ENCODE measurements at places on chromosomes 7 and 10.
A peak's percentile ranks its signal among the peaks of the same experiment; 100 is the strongest.

GRCh38 chr10:132210766-132211165 lies 24.0 kb downstream of the DPYSL4 start:
- DNase-seq = no peak

DNA sequence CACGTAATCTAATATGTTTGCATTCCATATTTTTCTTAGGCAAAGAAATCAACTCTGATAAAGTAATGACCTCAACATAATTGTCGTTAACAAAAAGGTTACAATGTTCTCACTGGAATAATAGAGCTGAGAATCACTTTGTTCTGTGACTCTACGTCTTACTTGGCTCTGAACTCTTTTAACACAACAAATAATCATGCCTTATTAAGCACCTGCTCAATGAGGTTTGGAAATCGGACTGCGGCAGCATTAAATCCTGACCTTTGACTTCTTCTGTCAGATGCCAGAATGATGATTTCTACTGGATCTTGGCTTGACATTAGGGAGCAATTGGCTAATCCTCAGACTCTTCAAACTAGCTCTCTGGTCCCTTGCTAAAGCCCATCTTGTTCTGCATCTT lies 233.6 kb downstream of the SEMA3D start:
- DNase-seq = no peak

- peak; percentile 82 for DNase-seq
These were observed 78.6 kb upstream of the C10orf90 start for GRCh38 chr10:126749015-126749655.

DNA sequence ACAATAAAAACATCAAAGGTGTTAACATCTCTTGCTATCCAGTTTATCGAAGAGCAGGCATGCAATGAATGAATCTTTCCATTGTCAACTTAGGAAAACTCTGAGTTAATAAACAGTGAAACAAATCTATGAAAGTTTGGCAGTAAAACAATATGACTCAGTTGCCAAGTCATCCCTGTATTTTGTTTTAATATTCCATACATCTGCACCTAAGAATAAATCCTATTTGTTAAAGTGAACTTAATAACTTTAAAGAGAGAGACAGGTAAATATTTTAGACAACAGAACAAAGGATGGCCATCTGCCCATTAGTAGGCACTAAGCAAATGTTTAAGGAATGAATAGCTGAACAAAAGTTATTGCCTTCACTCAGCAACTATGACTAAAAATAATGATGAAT lies 700.5 kb upstream of the CELF2 start:
- no peak for DNase-seq

DNA sequence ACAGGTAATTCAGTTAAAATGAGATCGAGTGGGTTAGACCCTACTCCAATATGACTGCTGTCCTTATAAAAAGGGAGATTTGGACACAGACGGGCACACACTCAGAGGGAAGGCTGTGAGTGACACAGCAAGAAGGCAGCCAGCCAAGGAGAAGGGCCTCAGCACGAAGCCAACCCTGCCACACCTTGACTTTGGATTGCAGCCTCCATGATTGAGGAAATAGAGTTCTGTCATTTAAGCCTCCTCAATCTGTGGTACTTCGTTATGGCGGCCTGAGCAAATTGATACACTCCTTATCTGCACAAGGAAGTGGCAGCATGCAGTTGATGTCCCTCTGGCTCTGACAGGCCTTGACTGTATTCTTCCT lies 43.8 kb downstream of the SH2D4B start:
- no peak for DNase-seq

DNA sequence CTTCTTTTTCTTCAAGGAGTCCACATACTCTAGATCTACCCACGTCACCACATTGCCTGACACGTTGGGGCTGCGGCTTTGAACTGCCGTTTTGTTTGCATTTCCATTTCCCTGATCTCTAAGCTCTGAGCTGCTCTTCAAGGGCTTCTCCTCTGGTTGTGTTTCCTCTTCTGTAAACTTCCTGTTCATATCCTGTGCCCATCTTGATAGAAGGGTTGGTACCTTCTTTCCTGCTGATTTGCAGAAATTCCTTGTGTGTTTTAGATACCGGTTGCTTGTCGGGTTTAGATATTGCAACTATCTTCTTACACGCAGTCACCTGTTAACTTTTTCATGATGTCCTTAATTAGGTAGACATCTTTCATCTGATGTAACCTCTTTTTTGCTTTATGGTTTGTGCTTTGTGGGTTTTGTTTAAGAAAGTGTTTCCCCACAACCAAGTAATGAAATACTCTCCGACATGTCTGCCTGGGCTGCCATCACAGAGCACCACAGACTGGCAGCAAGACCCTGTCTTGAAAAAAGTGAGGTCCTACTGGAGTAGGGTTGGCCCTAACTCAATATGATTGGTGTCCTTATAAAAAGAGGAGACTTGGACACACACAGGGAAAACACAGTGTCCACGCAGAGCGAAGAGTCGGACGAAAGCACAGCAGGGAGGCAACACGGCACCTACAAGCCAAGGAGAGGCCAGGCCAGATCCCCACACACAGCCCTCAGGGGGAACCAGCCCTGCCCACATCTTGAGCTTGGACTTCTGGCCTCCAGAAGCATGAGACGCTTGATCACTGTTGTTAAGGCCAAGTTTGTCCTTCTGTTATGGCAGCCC lies 99.1 kb upstream of the PDGFA start:
- no peak for DNase-seq

GRCh38 chr10:102603946-102604345 lies 40.3 kb upstream of the TRIM8 start:
- no peak for DNase-seq

DNA sequence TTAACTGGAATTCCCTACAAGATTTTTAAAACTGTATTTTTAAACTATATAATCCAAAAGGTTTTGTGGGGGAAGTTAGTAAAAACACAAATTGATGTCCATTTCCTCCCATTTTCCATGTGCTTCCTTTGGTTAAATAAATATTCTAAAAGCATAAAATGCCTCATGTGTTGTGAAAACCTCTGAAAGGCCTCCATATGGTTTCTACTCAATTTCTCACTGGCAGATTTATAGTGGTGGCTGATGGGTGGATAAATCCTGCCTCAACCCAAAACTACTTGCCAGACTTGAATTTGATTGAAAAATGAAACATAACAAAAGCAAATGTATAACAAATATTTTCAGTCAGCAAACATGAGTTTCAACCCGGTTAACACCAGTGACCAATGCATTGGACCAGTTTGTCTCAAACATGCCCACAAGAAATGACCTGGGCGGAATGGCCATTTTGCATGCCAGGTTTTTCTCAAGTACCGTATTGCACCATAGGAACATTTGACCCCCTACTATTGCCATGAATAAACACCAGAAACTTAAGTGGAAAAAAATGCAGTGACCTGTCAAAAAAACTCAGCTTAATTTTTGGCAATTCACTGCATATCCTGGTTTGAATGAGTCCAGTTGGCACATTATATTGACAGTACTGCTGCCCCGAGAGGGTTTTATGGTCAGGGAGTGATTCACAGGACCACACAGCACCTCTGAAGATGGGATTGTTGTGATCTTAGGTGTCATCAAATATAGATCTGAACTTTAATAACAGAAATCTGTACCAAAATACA lies 454.6 kb upstream of the ANKRD30A start:
- peak; percentile 24 for DNase-seq

DNA sequence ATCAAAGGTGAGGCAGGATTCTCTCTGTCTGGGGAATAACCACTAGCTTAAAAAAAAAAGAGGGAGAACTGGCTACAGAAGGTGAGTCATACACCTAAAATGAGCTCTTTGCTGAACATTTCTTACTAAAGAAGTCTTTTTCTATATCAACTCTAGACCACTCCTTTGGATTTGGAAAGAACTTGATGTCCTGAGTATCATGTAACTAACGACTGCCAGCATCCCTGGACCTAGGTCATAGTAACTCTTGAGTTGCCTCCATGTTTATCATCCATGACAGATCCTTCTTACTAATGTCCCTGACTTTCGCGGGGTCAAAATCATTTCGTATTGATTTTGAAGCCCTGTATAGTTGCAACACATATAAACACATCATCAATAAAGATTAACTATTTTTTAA lies 89.1 kb downstream of the CNOT4 start:
- peak; percentile 4 for DNase-seq

- peak; percentile 65 for DNase-seq
These were observed 62.3 kb downstream of the OSBPL3 start for GRCh38 chr7:24917510-24918239.

DNA sequence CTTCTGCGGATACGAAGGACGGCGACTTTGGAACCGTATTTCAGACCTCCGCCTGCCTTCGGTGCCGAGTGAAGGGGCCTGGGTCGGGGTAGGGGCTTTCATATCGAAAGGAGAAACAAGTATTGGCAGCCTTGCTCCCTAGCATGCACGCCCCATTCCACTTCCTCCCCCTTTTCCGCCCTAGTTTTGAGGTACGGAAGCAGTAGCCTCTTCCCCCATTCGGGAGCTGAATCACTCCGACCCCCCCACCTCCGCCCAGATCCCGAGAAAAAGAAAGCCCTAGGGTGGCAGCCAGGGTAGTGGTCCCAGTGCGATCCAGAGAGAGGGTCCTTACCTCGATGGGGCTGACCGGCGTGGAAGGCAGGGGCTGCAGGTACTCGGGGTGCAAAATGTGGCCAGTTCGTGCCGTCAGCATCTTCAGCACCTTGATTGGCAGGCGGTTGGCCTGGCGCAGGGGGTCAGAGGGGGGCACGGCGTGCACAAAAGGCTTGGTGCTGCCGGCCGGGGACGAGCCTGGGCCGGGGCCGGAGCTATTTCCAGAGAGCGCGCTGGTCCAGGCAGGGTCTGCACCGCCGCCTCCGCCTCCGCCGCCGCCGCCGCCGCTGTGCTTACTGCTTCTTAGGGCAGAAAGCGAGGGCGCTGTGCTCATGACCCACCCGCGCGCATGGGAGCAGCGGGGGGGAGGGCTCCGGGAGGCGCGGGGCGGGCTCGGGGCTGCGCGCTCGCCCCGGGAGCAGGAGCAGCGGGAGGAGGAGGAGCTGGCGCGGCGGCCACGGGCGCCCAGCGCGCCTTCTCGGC lies 594 bp downstream of the ZNF503 start:
- peak; percentile 78 for DNase-seq

DNA sequence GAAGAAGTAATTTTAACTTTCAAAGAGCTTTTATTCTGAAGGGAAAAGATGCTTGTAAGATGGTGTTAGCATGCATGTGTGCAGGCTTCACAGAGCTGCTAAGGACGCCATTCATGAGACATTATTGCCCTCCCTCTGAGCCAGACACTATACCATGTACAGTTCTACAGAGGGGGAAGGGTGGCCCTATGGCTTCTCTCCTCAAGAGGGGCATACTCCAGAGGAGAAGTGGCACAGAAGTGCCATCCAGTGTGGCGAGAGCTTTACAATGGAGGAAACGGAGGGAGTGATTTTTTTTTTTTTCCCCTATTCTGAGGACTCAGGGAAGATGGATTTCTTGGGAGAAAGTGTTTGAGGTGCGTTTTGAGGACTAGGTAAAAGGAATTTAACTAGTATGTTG lies 119.5 kb downstream of the BICC1 start:
- no peak for DNase-seq

GRCh38 chr10:70167246-70167645 lies 3.1 kb downstream of the SAR1A start:
- DNase-seq = no peak

GRCh38 chr10:44575601-44576380 lies 190.9 kb upstream of the CXCL12 start:
- DNase-seq = no peak

GRCh38 chr10:109957092-109957797 lies 33.9 kb upstream of the XPNPEP1 start:
- no peak for DNase-seq

DNA sequence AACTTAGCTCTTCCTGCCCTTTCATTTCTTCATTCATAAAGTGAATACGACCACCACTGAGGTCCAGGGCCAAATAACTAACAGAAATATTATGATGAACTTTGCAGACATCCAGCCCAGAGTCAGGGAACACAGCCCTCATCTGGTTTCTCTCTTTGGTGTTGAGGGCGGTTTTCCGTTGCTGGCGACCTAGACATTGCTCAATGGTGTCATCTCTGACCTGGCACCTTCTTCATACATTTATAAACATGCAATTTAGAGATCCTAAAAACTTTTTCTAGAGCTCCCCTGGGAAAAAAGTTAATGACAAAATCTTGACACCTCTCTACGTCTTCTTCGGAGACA lies 324 bp upstream of the TET1 start:
- peak; percentile 66 for DNase-seq

- DNase-seq = no peak
These were observed 134.3 kb downstream of the CFAP58 start for GRCh38 chr10:104487794-104488438.

- no peak for DNase-seq
These were observed 149.3 kb upstream of the SHH start for GRCh38 chr7:155961241-155962190.

DNA sequence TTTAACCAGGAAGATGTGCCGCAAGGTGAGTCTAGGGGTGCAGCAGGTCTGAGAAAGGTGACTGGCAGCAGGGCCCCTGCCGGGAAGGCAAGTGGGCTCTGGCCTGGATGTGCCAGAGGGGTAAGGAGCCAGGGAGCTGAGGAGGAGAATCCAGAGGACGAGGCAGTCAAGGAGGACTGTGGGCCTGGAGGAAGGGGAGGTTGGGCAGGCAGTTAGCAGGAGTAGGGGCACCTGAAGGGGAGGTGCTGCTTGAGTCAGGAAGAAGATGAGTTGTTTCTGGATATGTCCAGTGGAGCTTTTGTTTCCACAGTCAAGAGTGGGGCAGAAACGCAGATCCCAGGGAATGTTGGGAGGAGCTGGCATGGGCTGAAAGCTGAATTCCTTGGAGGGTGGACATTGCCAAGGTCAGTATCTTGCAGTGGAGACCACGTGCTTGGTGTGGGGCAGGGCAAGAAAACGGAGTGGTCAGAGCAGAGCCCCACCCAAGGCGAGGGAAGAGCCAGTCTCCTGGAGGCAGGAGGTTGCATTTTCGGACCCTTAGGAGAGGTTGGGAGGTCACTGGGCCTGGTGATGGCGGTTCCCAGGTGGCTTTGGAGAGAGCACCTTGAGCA lies 34.0 kb downstream of the MINDY4 start:
- no peak for DNase-seq

GRCh38 chr7:157690833-157691585 lies 354.2 kb downstream of the DNAJB6 start:
- DNase-seq = peak; percentile 7

DNA sequence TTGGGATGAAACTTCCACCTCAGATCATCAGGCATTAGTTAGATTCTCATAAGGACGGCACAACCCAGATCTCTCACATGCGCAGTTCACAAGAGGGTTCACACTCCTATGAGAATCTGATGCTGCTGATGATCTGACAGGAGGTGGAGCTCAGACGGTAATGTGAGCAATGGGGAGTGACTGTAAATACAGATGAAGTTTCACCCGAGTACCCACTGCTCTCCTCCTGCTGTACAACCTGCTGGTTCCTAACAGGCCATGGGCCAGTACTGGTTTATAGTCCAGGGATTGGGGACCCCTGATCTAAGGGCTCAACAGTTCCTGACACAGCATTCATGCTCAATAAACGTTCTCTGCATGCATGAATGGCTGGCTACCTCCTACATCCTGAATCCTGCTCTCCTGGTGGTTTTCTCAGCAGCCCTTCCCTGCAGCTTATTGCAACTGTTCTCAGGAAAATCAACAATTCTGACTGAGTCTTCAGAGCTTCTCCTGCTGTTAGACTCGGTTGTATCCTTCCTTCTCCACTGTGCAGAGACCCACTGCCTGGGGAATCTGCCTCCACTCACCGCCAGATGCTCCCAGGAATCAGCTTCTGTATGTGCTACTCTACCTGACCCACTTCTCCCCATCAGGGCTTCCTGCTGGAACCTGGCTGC lies 17.4 kb downstream of the PDE6C start:
- DNase-seq = no peak

All from adipocyte (in vitro differentiated cells).